ENCODE measurements at places on chromosomes 1 and 21.

- no peak for DNase-seq
Observed at GRCh38 chr21:35976481-35976880, 83.8 kb downstream of the SETD4 start.

GRCh38 chr1:209504571-209504970, 78.9 kb upstream of the CAMK1G start:
- DNase-seq = no peak

- DNase-seq = no peak
Observed at GRCh38 chr1:39646232-39647081, 7.0 kb upstream of the HEYL start.

GRCh38 chr21:45241357-45241756, 46.3 kb downstream of the POFUT2 start:
- no peak for DNase-seq

GRCh38 chr1:111756124-111756513, 418 bp downstream of the DDX20 start:
- no peak for DNase-seq

- no peak for DNase-seq
Observed at GRCh38 chr1:109282497-109282951, 421 bp downstream of the PSRC1 start.

DNA sequence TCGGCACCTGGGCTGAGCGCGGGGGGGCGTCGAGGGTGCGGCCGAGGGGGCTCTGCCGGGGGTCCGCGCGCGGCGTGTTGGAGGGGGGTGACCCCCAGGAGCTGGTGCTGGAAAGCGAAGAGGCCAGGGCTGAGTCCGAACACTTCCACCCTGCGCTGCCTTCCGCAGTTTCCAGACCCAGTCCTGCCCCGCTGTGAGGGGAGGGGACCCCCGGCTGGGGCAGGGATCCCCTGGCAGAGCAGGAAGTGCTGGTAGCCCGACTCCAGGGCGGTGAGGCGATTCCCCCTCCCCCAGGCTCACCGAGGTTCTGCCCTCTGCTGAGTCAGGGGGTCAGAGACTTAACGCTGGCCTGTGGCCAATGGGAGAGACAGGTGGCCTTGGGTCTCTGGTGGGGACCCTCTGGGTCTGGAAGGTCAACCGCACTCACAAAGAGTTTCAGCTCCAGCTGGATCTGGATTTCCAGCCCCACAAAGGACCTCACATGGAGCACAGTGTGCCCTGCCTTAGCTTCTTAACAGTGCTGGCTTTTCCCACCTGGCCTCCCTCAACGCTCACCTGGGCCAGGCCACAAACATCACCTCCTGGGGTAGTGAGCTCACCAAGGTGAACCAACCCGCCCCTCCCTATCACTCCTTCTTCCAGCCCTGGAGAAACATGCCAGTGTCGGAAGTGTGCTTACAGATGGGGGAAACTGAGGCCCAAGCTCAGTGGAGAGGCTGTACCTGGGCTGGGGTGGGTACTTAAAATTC, 39.8 kb upstream of the SYNC start:
- no peak for DNase-seq

- DNase-seq = no peak
Observed at GRCh38 chr1:116586741-116587143, 15.9 kb upstream of the CD58 start.

DNA sequence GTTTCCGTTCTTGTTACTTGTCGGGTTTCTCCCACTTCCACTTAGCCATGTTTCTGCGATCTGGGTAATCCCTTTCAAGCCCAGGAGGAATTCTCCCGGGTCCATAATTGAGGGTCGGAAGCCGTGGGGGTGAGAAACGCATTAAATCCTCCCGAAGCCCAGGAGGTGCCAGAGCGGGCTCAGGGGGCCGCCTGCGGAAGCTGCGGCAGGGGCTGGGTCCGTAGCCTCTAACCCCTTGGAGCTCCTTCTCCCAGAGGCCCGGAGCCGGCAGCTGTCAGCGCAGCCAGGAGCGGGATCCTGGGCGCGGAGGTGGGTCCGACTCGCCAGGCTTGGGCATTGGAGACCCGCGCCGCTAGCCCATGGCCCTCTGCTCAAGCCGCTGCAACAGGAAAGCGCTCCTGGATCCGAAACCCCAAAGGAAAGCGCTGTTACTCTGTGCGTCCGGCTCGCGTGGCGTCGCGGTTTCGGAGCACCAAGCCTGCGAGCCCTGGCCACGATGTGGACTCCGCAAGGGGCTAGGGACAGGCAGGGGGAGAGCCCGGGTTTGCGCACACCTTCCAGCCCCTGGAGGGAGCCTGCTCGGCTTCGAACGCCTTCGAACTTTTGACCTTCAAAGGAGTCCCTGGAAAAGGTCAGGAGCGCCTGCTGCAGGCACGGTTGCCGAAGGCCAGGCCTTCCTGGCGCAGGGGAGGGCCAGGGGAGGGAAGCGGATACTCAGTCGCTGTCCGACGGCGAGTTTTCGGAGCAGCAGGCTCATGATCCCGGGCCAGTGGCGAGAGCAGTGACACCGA, 1.7 kb upstream of the SIM2 start:
- no peak for DNase-seq

All from substantia nigra (tissue), 51 donors.